ENCODE measurements at places on chromosomes 5 and 9.
A peak's percentile ranks its signal among the peaks of the same experiment; 100 is the strongest.

DNA sequence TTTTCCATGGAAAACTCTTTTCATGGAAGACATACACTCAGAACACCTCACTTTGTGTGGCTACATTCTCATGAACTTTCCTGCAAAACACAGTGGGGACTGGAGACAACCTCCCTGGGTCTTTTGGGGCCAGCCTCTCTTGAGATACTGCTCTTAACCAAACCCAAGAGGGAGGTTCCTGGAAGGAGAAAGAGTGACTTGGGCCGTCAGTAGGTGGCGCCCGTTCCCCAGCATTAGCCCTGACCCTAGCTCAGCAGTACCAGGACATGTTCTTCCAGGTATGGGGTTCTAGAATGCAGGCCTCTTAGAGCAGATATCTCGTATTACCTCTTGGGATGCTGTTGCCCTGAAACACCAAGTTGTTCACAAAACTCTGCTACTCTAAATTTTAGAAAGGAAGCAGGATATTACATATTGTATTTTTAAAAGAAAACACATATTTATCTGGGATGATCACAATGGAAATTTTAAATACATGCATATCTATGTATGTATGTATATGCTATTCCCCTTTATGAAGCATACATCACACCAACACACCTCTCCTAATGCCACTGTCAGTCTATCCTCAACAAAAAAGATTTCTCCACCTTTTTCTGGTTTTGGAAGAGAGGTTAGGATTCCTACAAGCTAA is 15.8 kb upstream of the GLIS3 start:
- peak; percentile 81 for DNase-seq

DNA sequence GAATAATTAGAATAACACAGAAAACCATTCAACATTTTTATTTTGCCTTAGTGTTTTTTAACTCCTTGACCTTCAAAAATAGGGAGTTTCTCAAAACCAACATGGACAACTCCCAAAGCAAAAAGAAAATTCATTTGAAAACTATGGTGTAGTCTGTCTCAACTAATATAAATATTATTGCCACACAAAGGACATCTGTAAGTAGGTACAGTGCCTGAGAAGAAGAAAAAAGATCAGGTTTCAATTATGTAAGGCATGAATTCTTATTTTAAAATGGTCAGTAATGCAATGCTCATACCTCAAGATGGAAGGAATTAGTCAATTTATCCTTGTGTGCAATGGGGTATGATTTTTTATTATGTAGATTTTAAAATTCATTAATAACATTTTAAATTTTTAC is 109.6 kb upstream of the CNTLN start:
- DNase-seq: no peak

GRCh38 chr9:87950765-87951488 is 23.4 kb downstream of the CDK20 start:
- DNase-seq: no peak

DNA sequence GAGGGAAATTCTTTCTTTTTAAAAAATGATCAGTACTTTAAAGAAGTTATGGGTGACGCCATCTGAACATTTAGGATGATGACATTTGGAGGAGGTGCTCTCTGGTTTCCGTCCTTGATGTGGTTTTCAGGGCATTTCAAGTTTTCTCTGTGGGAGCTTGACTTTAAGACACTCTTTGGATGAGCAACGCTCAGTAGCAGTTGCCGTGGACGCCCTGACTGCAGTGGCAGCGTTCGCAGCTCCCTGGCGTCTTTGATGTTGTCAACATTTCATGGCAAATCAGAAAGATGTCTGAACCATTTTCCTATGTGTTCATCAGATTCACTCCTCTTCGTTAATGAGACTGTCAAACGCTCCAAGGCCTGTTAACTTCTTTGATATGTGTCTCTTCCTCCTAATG is 86.1 kb downstream of the ZNF354C start:
- DNase-seq: peak; percentile 12

GRCh38 chr5:91386120-91386519 is 3.0 kb upstream of the ARRDC3 start:
- no peak for DNase-seq

- DNase-seq: no peak
Measured at GRCh38 chr5:178271726-178272479, 39.3 kb upstream of the PHYKPL start.

GRCh38 chr9:128068386-128069205 is 564 bp downstream of the SLC25A25 start:
- DNase-seq: peak; percentile 44

All from CD4-positive, alpha-beta T cell treated with Interleukin-6 for 4 hours (primary cell).